ENCODE measurements at places on chromosomes 5 and 9.

DNA sequence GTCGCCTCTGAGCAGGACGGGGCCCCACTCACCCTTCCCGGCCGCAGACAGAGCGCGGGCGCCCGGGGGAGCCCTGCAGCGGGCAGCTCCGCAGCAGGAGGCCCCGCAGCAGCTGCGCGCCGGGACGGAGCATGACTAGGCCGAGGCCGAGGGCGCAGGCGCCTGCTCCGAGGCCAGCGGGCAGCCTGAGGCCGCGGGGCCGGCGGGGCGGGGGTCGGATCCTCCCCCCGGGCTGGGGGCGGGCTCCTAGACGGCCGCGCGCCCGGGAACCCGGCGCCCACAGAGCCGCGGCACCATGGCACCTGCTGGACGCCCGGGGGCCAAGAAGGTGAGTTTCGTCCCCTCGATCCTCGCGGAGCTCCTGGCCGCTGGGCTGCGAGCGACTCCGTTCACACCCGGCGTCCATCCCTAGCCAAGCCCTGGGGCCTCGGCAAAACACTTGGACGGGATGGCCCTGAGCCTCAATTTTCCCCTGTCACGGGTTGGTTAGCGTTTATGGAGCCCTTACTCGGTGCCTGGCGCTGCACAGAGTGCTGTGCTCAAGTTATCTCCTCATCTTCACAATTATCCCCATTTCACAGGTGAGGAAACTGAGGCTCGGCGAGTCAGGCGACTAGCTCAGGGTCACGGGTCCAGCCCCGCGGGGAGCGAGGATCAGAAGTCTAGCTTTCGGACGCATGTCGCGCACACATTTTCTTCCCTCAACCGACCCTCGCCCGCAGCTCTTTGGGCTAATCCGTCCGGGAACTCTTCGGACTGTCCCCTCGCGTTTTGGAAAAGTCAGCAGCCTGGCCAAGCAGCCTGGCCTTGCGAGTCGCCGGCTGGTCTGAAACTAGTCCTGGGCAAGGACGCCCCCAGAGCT lies at the start of the genes BHMT2 and DMGDH:
Gene BHMT2 (plus strand): TSS at position 280 of the 862 bp plus-strand sequence. CDS start 16 bp downstream, at position 296.
Gene DMGDH (minus strand): TSS at position 187 of the 862 bp plus-strand sequence. CDS start 54 bp downstream, at position 133.
- DNase-seq: no peak

DNA sequence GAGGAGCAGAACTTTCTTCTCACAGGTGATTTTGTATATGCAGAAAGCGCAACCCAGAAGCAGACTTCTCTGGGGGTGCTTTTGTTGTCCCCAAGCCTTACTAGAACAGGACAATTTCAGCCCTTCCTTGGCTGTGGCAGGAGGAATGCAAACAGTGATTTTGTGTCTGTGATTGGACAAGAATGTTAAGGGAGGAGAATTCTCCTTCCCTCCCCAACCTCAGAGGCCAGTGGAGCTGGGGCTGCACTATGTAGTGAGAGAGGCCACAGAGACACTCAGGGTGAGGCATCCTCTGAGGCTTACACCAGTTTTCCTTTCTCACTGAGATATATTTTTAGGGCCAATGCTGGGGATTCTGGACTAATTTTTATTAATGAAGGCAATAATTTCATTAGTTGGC lies 58.8 kb downstream of the ZNF366 start:
- DNase-seq: no peak

GRCh38 chr9:108180541-108180940 lies 675.2 kb downstream of the ACTL7B start:
- DNase-seq: no peak

- no peak for DNase-seq
Measured at GRCh38 chr5:132116072-132116471, 42.5 kb downstream of the CSF2 start.

DNA sequence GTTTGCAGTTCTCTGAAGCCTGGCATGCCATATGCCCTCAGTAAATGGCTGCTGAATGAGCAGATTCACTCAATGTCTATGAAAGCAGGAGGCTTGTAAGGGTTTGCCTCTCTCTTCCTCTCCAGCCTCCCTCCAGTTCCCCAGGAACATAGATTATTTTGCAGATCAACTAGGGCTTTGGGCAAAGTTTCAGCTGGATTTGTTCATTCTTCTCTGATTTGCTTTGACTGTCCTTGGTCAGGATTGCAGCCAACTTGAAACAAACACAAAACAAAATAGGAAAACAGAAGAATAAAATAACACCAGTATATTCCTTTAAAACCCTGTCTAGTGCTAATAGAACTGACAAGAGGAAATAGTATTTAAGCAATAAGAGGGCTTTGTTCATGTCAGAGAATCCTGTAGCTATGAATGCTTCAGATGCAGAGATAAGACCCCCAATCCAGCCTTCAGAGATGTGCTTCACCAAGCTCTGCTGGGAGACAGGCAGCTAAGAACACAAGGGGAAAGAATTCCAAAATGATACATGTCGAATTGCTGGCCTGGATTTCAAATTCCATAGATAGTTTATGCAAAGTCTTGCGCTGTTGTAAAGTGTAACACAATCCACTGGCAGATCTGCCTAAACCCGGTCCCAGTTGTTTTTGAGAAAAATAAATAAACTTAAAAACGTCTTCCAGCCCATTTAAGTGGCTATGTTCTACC lies 174.3 kb downstream of the PAPPA start:
- no peak for DNase-seq
